Activated CD4-positive, alpha-beta memory T cell treated with anti-CD3 and anti-CD28 coated beads for 36 hours (primary cell): ENCODE measurements at places on chromosomes 2 and 18. TPM values are rescaled to one million over a fixed set of nuclear protein-coding genes. Genes with fewer than 3 reads are reported as not detected.

CYP1B1 gene
- 3.3 TPM for total RNA-seq

TANC1 gene
- 0.63 TPM for total RNA-seq

NOSTRIN gene
- total RNA-seq, result not detected

MAP3K19 gene
- not detected for total RNA-seq

TUBB8B gene
- not detected for total RNA-seq

SLC4A5 gene
- 3.1 TPM for total RNA-seq

HNRNPA3 gene
- total RNA-seq, result 311 TPM

CRYBA2 gene
- total RNA-seq, result not detected

CTAGE1 gene
- total RNA-seq, result not detected

NAGK gene
- 47.5 TPM for total RNA-seq

LYPD6 gene
- not detected for total RNA-seq

DNA sequence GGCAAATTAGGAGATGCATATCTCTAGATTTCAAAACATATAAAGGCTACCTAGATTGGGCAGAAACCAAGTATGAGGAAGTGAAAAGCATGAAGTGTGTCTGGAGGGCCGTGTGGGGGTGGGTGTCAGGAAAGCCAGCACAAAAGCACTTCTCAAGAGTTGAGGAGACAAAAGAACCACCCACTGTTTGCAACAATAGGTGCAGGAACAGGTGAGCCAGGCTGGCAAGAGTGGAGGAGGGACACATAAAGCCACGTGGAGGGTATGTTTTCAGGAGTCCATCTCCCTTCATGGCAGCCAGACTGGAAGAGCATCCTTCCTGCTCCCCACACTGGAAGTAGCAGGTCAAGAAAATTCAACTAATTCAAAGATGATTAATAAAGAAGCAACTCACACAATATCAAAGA lies 96.4 kb downstream of the CERS6 start:
- no peak overlapping the region for H3K27ac ChIP-seq
- no peak for DNase-seq
- no peak overlapping the region for H3K4me3 ChIP-seq
- H3K27me3 ChIP-seq, result no peaks in the 10 kb centered on the region
- peaks cover 8% of the 10 kb centered on the region for H3K36me3 ChIP-seq

- H3K27me3 ChIP-seq, result no peaks in the 10 kb centered on the region
- DNase-seq, result no peak
- peaks cover 33% of the 10 kb centered on the region for H3K36me3 ChIP-seq
- H3K4me1 ChIP-seq, result peaks cover 25% of the 10 kb centered on the region
- H3K4me3 ChIP-seq, result no peak overlapping the region
Observed at GRCh38 chr2:189446780-189447179, 5.5 kb downstream of the WDR75 start.

DNA sequence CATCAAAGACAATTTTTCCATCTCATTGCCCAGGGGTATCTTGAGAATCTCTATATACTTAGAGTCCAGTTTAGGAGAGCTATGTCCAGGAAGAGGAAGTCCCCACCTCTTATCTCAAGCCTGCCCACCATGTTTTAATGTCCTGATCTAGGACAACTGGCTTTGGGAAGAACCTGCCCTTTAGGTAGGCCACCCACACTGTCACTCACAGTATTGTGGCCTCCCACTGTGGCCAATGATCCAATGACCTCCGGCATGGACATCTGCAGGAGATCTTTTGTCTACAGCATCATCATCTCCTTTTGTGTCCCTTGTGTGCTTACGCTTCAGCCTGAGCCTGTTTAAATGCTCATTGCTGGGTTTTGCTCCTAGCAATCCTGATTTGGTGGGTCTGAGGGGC lies 77.4 kb downstream of the SLC4A3 start:
- H3K4me1 ChIP-seq, result no peaks in the 10 kb centered on the region
- H3K4me3 ChIP-seq, result no peak overlapping the region
- H3K27ac ChIP-seq, result no peak overlapping the region
- H3K36me3 ChIP-seq, result no peaks in the 10 kb centered on the region

- no peak for DNase-seq
- no peaks in the 10 kb centered on the region for H3K36me3 ChIP-seq
- H3K4me3 ChIP-seq, result no peak overlapping the region
- no peak overlapping the region for H3K27ac ChIP-seq
Observed at GRCh38 chr2:120323807-120324399, 22.0 kb upstream of the INHBB start.

DNA sequence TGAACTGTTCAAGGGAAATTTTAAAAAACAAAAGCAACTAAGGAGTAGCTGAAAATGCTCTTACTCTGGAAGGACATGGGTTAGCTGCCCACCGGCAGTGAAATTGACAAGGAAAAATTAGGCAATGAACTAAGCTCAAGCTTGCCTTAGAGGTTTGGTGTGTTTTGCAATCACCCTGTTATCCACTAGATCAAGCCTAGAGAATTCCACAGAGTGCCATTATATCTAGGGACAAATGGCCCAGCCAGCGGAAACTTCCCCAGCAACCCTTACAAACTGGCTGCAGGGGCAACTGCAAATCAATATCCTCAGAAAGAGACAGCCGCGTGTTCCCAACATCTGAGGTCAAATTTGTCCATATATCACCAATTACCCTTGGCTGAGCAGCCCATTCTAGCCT lies 258.2 kb downstream of the SP3 start:
- H3K4me1 ChIP-seq, result no peaks in the 10 kb centered on the region
- DNase-seq, result no peak
- no peak overlapping the region for H3K4me3 ChIP-seq
- no peak overlapping the region for H3K27ac ChIP-seq

DNA sequence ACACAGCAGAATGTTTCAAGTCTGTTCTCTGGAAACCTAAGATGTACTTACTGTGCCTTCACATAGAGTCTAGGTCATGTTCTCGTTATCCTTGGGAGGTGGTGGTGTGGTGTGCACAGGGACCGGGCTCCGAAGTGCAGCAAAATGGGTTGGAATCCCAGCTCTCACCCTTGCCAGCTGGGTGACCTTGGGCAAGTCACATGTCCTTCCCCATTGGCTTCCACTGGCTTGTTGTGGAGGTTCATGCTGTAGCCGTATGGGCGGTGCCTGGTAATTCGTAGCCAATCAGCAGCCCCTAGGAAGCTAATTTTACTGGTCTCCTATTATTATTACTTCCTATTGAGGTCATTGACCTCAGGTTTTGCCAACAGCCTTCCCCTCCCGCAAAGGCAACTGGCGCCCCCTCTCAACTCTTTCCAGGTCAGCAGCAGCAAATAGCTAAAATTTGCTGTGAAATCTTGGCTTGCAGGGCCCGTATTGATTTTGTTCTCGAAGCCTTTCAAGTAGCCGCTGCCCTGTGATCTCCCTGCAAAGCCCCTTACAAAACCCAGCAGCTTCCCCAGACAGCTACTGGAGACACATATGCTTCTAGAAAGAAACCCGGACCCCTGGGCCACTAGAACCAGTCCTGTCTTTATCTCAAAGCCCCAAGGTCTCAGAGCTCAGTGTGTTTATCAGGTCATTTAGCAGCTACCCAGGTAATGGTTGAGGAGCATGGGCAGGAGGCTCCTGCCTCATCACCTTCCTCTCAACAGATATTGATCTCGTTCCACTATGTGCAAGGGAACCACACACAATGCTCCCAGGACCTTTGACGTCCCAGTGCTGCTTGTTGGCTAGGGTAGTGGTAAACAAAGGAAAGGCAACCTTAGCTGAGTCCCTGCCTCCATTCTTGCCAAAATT lies 66.5 kb upstream of the SLC1A4 start:
- H3K36me3 ChIP-seq, result no peaks in the 10 kb centered on the region
- H3K4me3 ChIP-seq, result no peak overlapping the region
- H3K27me3 ChIP-seq, result no peaks in the 10 kb centered on the region
- no peaks in the 10 kb centered on the region for H3K4me1 ChIP-seq
- no peak overlapping the region for H3K27ac ChIP-seq
- DNase-seq, result no peak

GRCh38 chr2:215717501-215718381 lies 281.9 kb upstream of the FN1 start:
- no peaks in the 10 kb centered on the region for H3K4me1 ChIP-seq
- H3K36me3 ChIP-seq, result no peaks in the 10 kb centered on the region
- no peak overlapping the region for H3K4me3 ChIP-seq
- H3K27ac ChIP-seq, result no peak overlapping the region
- no peak for DNase-seq
- no peaks in the 10 kb centered on the region for H3K27me3 ChIP-seq

DNA sequence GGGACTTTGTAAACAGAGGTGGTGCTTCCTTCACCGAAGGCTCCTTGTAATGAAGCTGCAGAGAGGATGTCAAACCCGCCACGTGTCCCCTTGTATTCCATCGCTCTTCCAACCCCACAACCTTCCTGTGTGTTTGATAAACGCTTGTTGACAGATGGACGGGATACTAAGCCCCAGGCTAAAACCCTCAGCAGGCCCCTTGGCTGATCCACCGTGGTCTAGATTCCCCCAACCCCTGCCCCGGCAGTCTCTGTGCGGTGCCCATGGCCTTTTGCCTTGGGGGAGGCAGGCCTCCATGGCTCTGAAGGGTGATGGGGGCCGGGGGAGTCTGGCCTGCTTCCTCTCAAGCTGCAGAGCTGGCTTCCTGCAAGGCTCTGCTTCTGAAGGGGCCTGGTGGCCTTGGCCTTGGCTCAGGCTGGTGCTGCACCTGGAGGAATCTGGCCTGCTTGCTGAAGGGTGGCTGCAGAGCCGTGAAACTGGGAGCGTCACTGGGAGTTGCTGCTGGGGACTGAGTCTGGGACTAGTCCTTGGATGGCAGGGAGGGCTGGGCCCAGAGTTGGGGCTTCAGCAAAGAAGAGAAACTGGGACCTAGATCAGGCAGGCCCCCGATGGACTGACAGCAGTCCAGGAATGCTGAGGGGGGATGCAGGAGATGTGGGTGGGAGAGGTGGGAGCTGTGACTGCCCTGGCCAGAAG lies 9.6 kb upstream of the NTSR2 start:
- peaks cover 5% of the 10 kb centered on the region for H3K4me1 ChIP-seq
- H3K36me3 ChIP-seq, result no peaks in the 10 kb centered on the region
- no peak overlapping the region for H3K4me3 ChIP-seq
- H3K27me3 ChIP-seq, result peaks cover 27% of the 10 kb centered on the region

- no peak for DNase-seq
- H3K36me3 ChIP-seq, result peaks cover 37% of the 10 kb centered on the region
- no peak overlapping the region for H3K4me3 ChIP-seq
Observed at GRCh38 chr18:9392726-9393125, 58.2 kb downstream of the TWSG1 start.

DNA sequence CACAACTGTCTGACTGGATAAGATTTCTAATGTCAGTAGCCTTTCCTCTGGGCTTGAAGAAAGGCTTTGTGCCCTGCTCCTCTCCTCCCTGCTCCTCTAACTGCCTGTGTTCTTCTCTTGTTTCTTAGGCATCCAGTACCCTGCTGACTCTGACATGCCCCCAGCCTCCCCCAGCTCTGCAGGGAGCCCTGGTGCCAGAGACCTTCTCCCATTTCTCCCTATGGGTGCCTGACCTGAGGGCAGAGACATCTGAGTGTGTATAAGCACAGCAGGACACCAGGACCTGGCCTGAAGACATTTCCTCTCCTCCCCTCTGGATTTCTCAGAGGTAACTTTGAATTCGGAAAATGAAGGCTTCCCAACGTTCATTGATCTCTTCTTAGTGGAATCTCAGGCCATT lies 23.6 kb downstream of the RNF144A start:
- peaks cover 31% of the 10 kb centered on the region for H3K36me3 ChIP-seq
- no peak overlapping the region for H3K27ac ChIP-seq

DNA sequence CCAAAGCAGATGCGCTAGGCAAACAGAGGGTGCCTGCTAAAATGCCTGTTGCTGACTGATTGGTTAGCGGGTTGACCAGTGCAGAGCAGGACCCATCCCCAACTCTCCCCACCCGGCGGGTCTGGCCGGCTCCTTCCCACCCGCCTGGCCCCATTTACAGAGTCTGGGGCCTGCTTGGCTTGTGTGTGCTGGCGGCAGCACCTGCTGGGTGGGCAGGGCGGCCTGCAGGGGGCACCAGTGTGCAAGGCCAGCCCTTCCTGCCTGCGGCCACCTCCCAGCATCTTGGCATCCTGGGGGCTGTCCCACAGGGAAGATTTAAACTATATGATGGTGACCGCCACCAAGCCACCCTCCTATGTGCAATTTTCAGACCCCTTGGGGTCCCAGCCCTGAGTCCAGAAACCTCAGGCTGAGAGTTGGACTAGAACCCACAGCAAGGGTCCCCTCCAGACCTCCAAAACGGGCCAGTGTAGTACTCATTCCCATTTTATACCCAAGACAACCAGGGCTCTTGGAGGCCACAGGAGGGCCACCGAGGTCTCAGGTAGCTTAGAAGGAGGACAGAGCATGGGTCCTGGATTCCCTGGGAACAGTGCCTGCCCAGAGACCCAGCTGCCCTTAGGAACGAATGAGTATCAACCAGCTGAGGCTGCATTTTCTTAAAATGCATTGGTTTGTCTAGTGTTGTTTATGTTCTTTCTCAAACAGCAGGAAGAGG lies 173.6 kb downstream of the SMAD7 start:
- no peaks in the 10 kb centered on the region for H3K27me3 ChIP-seq
- DNase-seq, result peak; percentile 80
- no peaks in the 10 kb centered on the region for H3K36me3 ChIP-seq
- H3K4me3 ChIP-seq, result no peak overlapping the region
- no peak overlapping the region for H3K27ac ChIP-seq

- DNase-seq, result no peak
- H3K4me1 ChIP-seq, result no peaks in the 10 kb centered on the region
- peaks cover 5% of the 10 kb centered on the region for H3K36me3 ChIP-seq
- no peaks in the 10 kb centered on the region for H3K27me3 ChIP-seq
- H3K27ac ChIP-seq, result no peak overlapping the region
- H3K4me3 ChIP-seq, result no peak overlapping the region
Observed at GRCh38 chr2:210132239-210132638, 39.0 kb downstream of the KANSL1L start.

DNA sequence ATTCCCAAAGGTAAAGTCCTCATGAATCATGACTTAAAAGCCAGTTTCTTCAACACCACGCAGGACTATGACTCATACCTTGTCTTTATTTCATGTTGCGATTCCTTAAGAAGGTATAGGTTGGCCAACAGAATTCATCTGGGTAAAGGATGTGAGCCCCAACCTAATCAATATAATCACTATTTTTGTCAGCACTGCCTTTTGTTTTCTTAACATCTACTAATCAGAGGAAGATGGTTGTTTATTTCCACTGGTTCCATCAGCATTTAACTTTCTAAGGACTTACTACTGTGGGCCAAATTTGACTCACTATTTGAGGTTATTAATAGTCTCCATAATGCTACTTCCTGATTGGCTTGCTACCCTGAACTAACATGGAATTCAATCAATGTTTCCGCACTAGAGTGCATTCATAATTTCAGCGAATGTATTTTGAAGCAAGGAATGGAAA lies 78.6 kb downstream of the SCG2 start:
- H3K27ac ChIP-seq, result no peak overlapping the region
- H3K4me3 ChIP-seq, result no peak overlapping the region
- DNase-seq, result no peak
- no peaks in the 10 kb centered on the region for H3K36me3 ChIP-seq
- no peaks in the 10 kb centered on the region for H3K27me3 ChIP-seq

GRCh38 chr18:6414723-6415417 lies at the start of gene L3MBTL4:
TSS of gene L3MBTL4 (minus strand) at chr18:6414911. CDS start at chr18:6311625, 103,286 bp downstream.
- H3K36me3 ChIP-seq, result no peaks in the 10 kb centered on the region
- peaks cover 4% of the 10 kb centered on the region for H3K4me1 ChIP-seq
- peaks cover 20% of the 10 kb centered on the region for H3K27me3 ChIP-seq
- H3K27ac ChIP-seq, result no peak within 1 kb of the TSS
